SW 1271 (cell line): ENCODE measurements at places on chromosomes 12 and 14.

- no peak for DNase-seq
These were observed at the start of gene FBRSL1 for GRCh38 chr12:132489602-132490266. TSS of gene FBRSL1 (plus strand) at chr12:132490151.

DNA sequence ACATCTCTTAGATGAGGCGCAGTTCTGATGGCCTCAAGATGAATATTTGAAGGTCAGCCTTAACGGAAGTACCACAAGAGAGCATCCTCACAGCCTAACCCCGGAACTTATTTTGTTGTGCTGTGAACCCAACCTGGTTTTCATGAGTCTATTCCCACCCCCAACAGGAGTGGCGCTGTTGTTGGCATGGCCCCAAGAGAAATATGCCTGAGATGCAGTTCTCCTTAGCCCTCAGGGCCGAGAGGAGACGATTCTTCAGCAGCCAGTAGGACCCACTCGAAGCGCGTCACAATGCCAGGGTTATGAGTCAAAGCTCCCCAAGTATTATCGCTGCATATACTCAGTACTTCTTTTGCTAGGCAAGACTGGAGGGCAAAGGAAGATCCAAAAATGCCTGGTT is 24.5 kb upstream of the BCL11B start:
- DNase-seq: no peak

GRCh38 chr12:68304626-68305025 is 27.5 kb downstream of the MDM1 start:
- no peak for DNase-seq

DNA sequence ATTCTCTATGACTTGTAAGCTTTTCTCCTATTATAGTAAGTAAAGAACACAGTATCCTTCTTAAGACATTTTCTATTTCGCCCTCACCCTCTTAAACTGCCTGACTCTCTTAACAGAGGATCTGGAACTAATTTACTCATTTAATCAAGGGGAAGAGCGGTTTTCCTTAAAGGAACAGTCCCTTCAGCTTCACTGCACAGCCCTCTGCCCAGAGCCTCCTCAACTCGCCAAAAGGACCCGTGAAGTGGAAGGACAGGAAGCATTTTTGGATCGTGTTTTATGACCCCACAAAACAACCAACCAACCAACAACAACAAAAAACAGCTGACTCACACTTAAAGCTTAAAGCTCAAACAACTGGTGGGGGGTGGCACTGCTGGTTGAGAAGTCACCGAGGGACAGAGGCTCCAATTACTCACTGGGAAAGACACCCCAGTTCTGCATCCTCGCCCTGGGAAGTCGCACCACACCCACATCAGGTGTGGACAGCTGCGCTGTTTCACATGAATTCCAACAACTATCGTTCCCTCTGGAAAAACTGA is 35.7 kb downstream of the NID2 start:
- no peak for DNase-seq

GRCh38 chr14:94408546-94409095 is 20.2 kb upstream of the SERPINA1 start:
- no peak for DNase-seq
